ENCODE measurements at places on chromosomes 11 and 22. TPM values are rescaled to one million over a fixed set of nuclear protein-coding genes. Genes with fewer than 3 reads are reported as not detected.

Gene SCGB1D1
- not detected for polyA plus RNA-seq

Gene KRTAP5-8
- polyA plus RNA-seq: 0.22 TPM

Gene PLEKHB1
- 137 TPM for polyA plus RNA-seq

Gene DEPDC7
- polyA plus RNA-seq: 3.1 TPM

Gene DGAT2
- 6.4 TPM for polyA plus RNA-seq

Gene LGR4
- 47.3 TPM for polyA plus RNA-seq

Gene CALCA
- 19.3 TPM for polyA plus RNA-seq

Gene CERK
- polyA plus RNA-seq: 54.5 TPM

Gene SLC7A4
- polyA plus RNA-seq: 7.4 TPM

Gene SLC22A12
- not detected for polyA plus RNA-seq

Gene GVQW3
- 11.9 TPM for polyA plus RNA-seq

Gene ALDH3B1
- 3.3 TPM for polyA plus RNA-seq

Gene PHLDA2
- polyA plus RNA-seq: 2.8 TPM

Gene RASSF10
- 9.9 TPM for polyA plus RNA-seq

Gene YPEL1
- 18.1 TPM for polyA plus RNA-seq

Gene ZNRD2
- 82.5 TPM for polyA plus RNA-seq

Gene OVOL1
- 0.09 TPM for polyA plus RNA-seq

Gene GAL
- 9.1 TPM for polyA plus RNA-seq

Gene MFNG
- polyA plus RNA-seq: 11.2 TPM

Gene OR6X1
- polyA plus RNA-seq: not detected

Gene ART1
- not detected for polyA plus RNA-seq

Gene MLC1
- 234 TPM for polyA plus RNA-seq

Gene TRIM51
- not detected for polyA plus RNA-seq

Gene CARNS1
- polyA plus RNA-seq: 34.2 TPM

Gene ARHGAP32
- 31.8 TPM for polyA plus RNA-seq

Gene CBLIF
- polyA plus RNA-seq: not detected

Gene PIM3
- 27.9 TPM for polyA plus RNA-seq

Gene RCN1
- polyA plus RNA-seq: 127 TPM

Gene GAL3ST3
- 18.5 TPM for polyA plus RNA-seq

Gene CD3G
- 0.50 TPM for polyA plus RNA-seq

Gene SMCO4
- polyA plus RNA-seq: 18.3 TPM

Gene C11orf87
- polyA plus RNA-seq: 46.6 TPM

Gene LMNTD2
- 5.2 TPM for polyA plus RNA-seq

Gene EFEMP2
- polyA plus RNA-seq: 94.1 TPM

Gene EIF1AD
- 24.6 TPM for polyA plus RNA-seq

Gene PATE2
- 0.23 TPM for polyA plus RNA-seq

Gene ESRRA
- polyA plus RNA-seq: 28.0 TPM

Gene SMTN
- polyA plus RNA-seq: 61.0 TPM

Gene NAALADL1
- polyA plus RNA-seq: 8.1 TPM

Gene RAB38
- 2.3 TPM for polyA plus RNA-seq

Gene PLAAT5
- 4.4 TPM for polyA plus RNA-seq
